ENCODE measurements at places on chromosomes 2 and 18.

- no peak for DNase-seq
Measured at GRCh38 chr2:105468582-105469042, 69.8 kb upstream of the FHL2 start.

GRCh38 chr18:79517341-79517740, 121.6 kb downstream of the NFATC1 start:
- no peak for DNase-seq

DNA sequence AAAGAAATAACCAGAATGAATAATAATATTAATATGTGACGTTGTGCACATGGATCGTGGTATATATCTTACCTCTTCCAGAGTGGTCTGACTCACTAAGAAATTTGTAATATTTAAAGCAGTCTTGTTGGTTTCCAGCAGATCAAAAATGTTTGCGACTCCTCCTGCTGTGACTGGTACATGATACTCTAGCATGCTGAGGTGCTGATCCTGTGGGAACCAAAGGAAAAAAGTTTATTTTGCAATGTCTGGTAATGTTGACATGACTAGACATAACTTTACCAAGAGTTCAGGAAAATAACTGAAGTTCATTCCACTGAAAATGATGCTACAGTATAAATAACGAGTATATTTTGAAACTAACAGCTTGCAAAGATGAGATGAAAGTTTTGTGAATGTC, 124.5 kb upstream of the BARD1 start:
- no peak for DNase-seq

GRCh38 chr18:23612434-23613090, 26.3 kb upstream of the NPC1 start:
- DNase-seq = no peak

- DNase-seq = no peak
Measured at GRCh38 chr2:211035548-211036185, 479.3 kb downstream of the CPS1 start.

GRCh38 chr2:1898461-1899395, 154.4 kb upstream of the PXDN start:
- no peak for DNase-seq

GRCh38 chr18:9705183-9705829, 2.8 kb upstream of the RAB31 start:
- DNase-seq = no peak

GRCh38 chr2:232438951-232439757, 16.8 kb upstream of the ALPI start:
- no peak for DNase-seq
